Chondrocyte (in vitro differentiated cells): ENCODE measurements at places on chromosomes 6 and 20. TPM values are rescaled to one million over a fixed set of nuclear protein-coding genes. Genes with fewer than 3 reads are reported as not detected.
A peak's percentile ranks its signal among the peaks of the same experiment; 100 is the strongest.

GRCh38 chr6:96542702-96543101 lies 20.2 kb upstream of the FHL5 start:
- H3K36me3 ChIP-seq = peaks cover 38% of the 10 kb centered on the region
- H3K27ac ChIP-seq = no peak overlapping the region
- no peaks in the 10 kb centered on the region for H3K4me1 ChIP-seq
- no peaks in the 10 kb centered on the region for H3K27me3 ChIP-seq
- H3K4me3 ChIP-seq = no peak overlapping the region

DNA sequence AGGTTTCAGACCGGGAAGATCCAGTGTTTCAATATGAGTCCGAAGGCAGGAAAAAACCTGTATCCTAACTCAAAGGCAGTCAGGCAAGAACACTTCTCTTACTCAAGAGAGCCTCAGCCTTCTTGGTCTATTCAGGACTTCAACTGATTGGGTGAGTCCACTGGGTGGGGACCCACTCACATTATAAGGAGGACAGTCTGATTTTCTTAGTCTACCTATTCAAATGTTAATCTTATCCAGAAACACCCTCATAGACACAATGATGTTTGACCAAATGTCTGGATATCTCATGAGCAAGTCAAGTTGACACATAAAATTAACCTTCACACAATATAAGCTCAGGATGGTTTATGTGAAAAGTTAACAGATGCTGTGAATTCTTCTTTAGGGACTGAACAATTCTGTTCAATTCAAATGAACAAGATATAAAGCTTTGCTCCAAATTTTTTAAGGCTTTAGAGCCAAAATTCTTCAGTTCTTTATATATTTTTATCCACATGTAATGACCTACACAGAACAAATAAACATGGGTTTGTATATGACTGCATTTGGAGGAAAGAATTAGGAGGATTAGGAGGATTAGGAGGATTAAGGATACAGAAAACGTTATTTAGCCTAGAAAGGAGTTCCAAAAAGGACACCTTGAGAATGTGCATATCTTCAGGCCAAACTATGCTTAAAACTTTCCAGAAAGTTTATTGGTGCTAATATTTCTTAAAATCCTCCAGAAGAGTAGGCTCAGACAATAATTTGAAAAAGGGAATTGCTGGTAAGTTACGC lies 35.3 kb upstream of the LAMA2 start:
- H3K36me3 ChIP-seq = no peaks in the 10 kb centered on the region
- H3K27ac ChIP-seq = no peak overlapping the region
- DNase-seq = no peak
- no peaks in the 10 kb centered on the region for H3K4me1 ChIP-seq
- no peak overlapping the region for H3K4me3 ChIP-seq

DNA sequence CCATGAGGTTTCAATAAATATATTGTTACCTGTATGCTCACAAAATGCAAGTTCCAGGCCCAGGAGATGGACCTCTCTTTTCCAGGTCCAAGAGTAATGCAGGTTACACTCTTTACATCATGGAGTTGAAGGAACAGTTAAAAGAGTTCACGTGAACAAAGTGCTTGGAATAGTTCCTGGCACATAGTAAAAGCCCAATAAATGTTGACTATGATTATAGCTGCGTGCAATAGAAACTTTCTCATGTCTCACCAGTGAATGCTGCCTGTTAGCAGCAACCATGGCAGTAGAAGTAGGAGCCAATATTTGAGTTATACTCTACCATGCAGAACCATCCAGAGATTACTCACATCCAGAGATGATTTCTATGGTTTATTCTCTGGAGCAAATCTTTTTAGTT lies 707.5 kb downstream of the DHX35 start:
- no peak overlapping the region for H3K27ac ChIP-seq
- H3K4me1 ChIP-seq = no peaks in the 10 kb centered on the region
- H3K36me3 ChIP-seq = no peaks in the 10 kb centered on the region

FABP7 gene
- total RNA-seq = not detected in 3 replicates

CLDN20 gene
- not detected in 3 replicates for total RNA-seq

DNA sequence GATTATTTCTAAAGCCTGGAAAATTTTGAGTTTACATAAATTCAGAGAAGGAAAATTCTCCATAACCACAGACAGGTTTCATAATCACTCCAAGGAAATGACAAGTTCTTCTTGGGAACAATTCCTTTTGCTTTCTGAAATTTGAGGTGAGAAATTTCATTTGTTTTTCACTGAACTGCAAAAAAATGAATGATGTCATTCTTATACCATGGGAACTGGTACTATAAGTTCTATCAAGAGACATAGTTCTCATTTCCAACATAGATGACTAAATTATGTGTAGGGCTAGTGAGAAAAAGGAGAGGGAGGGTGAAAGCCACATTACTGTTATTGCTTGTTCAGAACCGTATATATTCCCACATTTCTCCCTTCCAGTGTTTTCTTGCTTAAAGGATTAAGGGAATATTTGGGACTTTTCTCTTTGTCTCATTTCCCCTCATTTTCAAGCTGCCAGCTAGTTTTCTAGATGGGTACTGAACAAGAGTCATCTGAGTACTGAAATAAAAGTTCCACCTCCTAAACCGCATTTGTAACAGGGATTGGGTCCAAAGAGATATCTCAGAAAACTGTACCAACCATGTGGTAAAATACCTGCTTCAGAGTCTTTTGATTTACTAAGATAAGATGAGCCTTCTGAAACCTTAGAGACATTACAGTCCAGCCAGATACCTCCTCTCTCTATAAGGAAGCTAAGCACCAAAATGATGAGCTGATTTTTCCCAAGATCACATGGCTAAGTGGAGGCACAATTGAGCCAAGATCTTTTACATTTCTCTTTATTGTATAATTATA lies 144.3 kb upstream of the PRDM1 start:
- DNase-seq = no peak
- H3K27ac ChIP-seq = no peak overlapping the region
- no peaks in the 10 kb centered on the region for H3K4me1 ChIP-seq
- H3K4me3 ChIP-seq = no peak overlapping the region
- H3K27me3 ChIP-seq = peaks cover 21% of the 10 kb centered on the region

DNA sequence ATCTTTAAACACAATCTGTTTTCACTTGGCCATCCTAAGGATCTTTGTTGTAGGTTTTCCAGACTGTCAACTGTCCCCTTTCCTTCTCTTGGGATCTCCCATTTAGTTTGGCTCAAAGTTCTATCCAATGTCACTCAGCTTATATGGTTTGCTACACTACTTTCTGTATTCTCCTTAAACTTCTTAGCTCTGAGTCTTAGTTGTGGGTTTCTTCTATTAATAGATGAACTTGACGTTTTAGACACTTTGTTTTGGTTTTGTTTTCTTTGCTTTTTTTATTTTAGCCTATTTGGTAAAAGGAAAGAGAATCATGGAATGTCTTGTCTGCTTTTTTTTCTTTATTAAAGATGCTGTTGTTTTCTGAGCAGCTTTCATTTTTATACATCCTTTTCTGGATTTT lies 11.4 kb downstream of the RMND1 start:
- H3K4me3 ChIP-seq = peak overlapping the region; percentile 40
- H3K27ac ChIP-seq = peak overlapping the region; percentile 81
- no peak for DNase-seq
- H3K36me3 ChIP-seq = peaks cover 4% of the 10 kb centered on the region
- peaks cover 75% of the 10 kb centered on the region for H3K4me1 ChIP-seq
- no peaks in the 10 kb centered on the region for H3K27me3 ChIP-seq

OOEP gene
- total RNA-seq = not detected in 3 replicates

DNA sequence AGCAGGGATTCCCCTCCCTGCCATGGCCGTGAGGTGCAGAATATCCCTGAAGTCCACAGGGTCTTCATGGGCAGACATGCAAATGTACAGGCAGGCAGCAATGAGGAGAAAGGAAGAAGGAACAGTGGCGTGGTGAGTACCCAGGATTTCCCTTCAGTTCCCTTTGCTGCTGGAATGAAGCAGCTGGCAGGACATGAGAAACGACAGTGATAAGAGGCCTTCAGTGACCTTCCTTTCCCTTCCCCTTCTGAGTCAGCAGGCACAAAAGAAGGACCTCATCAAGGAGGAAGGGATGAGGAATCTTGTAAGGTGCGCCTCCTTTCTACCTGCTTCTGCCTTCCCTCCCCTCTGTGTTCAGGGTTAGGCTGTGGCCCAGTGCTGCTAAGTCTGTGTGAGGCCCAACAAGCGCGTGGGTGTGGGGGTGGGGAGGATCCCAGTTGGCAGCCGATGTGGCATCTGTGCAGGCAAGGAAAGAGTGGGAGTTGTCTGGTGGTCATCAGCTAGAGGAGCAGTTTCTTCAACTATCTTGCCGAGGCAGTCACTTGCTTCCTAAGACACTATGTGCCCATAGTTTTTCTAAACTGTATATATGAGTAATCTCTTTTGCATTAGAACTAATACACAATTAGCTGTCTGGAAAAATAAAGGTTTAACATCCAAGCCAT lies 29.5 kb upstream of the FBXO9 start:
- peak overlapping the region; percentile 54 for H3K27ac ChIP-seq
- H3K4me1 ChIP-seq = peaks cover 40% of the 10 kb centered on the region
- H3K36me3 ChIP-seq = peaks cover 28% of the 10 kb centered on the region
- H3K4me3 ChIP-seq = no peak overlapping the region
- no peaks in the 10 kb centered on the region for H3K27me3 ChIP-seq

HLA-DRB1 gene
- total RNA-seq = not detected in 3 replicates

GRCh38 chr6:141610741-141611140 lies 522.0 kb upstream of the GJE1 start:
- H3K4me1 ChIP-seq = no peaks in the 10 kb centered on the region
- peaks cover 6% of the 10 kb centered on the region for H3K36me3 ChIP-seq
- H3K27ac ChIP-seq = no peak overlapping the region
- no peak overlapping the region for H3K4me3 ChIP-seq
